ENCODE measurements at places on chromosomes 6 and 20. TPM values are rescaled to one million over a fixed set of nuclear protein-coding genes. Genes with fewer than 3 reads are reported as not detected.

The LRRC1 gene
- 6.7 TPM for total RNA-seq

- no peak overlapping the region for H3K27ac ChIP-seq
- H3K27me3 ChIP-seq: no peaks in the 10 kb centered on the region
- H3K4me3 ChIP-seq: no peak overlapping the region
- DNase-seq: no peak
- no peaks in the 10 kb centered on the region for H3K4me1 ChIP-seq
- no peaks in the 10 kb centered on the region for H3K36me3 ChIP-seq
These were observed 98.6 kb downstream of the OGFRL1 start for GRCh38 chr6:71387179-71387578.

- no peaks in the 10 kb centered on the region for H3K27me3 ChIP-seq
- peak overlapping the region; percentile 13 for H3K27ac ChIP-seq
- DNase-seq: peak; percentile 70
- no peak overlapping the region for H3K4me3 ChIP-seq
These were observed 345.8 kb upstream of the PRND start for GRCh38 chr20:4375881-4376280.

The DUSP15 gene
- total RNA-seq: 1.6 TPM

GRCh38 chr6:169185692-169186485 is 67.8 kb downstream of the THBS2 start:
- H3K27me3 ChIP-seq: no peaks in the 10 kb centered on the region
- H3K36me3 ChIP-seq: peaks cover 2% of the 10 kb centered on the region
- no peak overlapping the region for H3K27ac ChIP-seq
- peaks cover 31% of the 10 kb centered on the region for H3K4me1 ChIP-seq
- DNase-seq: no peak
- H3K4me3 ChIP-seq: no peak overlapping the region

GRCh38 chr6:49564552-49564951 is 14.1 kb downstream of the C6orf141 start:
- no peaks in the 10 kb centered on the region for H3K4me1 ChIP-seq
- H3K4me3 ChIP-seq: no peak overlapping the region
- H3K27ac ChIP-seq: no peak overlapping the region

DNA sequence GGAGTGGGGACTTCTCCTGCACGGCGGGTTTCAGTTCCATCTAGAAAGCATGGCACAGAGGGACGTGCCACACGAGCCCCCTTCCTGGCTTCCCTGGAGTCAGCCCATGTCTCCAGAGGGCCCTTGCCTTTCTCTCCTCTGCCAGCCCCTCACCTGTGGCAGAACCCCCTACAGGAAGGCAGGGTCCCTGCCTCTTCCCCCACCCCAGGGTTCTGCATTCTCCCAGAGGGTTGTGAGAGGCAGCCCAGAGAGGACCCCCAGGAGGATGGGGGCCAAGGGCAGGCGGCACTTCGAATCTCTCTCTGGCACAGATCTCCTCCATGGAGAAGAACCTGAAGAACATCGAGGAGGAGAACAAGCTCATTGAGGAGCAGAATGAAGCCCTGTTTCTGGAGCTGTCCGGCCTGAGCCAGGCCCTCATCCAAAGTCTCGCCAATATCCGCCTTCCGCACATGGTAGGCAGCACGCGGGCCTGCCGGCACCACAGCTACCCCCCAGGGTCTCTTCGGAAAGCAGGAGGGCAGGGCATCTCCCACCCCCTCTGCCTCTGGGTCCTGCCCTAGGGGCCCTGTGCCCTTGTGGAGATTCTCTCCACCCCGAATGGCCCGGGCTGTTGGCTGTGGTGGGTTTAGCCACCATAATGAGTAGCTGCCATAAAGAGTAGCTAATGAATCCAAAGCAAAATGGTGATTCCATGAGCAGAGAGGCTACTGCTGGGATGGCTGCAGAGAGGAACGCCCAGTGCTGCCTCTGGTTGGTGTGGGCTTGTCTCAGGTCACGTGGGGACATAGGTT is 15.9 kb upstream of the PCMTD2 start:
- no peaks in the 10 kb centered on the region for H3K27me3 ChIP-seq
- no peaks in the 10 kb centered on the region for H3K36me3 ChIP-seq

The HLA-DOB gene
- 0.09 TPM for total RNA-seq

All from muscle of leg (tissue), 16 donors.